B cell (primary cell): ENCODE measurements at places on chromosomes 11 and 22.

DNA sequence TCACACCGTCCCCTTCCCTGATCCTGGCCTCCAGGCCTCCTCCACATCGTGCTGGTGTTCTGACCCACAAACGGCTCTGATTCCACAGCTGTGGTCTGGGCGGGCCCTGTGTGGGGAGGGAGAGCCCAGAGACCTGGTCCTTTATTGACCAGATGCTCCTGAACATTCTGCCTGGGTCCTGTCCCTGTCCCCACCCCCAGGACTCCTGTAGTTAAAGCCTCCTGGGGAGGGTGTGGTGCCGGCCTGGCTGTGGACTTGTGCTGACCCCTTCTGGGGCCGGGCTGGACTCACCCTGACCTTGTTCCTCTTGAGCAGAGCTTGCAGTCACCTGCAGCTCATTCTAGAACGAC, 128.7 kb downstream of the CTTN start:
- no peak for DNase-seq

GRCh38 chr11:69637198-69637940, 3.6 kb upstream of the CCND1 start:
- peak; percentile 46 for DNase-seq

GRCh38 chr11:132993991-132994502, 538.3 kb downstream of the OPCML start:
- DNase-seq, result no peak

DNA sequence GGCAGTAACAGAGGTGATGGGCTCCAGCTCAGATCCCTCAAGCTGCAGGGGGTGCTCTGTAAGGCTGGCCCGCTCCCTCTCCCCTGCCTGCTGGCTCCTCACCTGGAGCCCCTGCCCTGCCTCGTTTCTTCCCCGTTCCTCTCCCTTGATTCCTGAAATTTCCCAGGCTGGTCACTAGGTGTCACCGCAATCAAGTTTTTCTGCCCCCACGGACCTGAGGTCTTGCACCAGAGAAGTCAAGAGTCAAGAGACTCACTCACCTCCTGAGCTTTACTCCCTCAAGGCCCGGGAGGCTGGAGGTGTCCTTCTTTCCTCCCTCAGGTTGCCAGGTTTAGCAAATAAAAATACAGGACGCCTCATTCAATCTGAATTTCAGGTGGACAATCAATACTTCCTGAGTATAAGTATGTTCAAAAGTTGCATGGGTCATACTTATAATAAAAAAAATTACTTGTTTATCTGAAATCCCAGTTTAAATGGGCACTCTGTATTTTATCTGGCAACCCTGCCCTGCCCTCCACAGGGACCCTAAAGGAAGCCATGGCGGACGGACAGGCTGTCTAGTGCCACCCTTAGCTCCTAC, 69.2 kb downstream of the SCUBE1 start:
- peak; percentile 55 for DNase-seq

- DNase-seq, result no peak
Measured at GRCh38 chr11:99952816-99953215, 734.3 kb upstream of the ARHGAP42 start.

DNA sequence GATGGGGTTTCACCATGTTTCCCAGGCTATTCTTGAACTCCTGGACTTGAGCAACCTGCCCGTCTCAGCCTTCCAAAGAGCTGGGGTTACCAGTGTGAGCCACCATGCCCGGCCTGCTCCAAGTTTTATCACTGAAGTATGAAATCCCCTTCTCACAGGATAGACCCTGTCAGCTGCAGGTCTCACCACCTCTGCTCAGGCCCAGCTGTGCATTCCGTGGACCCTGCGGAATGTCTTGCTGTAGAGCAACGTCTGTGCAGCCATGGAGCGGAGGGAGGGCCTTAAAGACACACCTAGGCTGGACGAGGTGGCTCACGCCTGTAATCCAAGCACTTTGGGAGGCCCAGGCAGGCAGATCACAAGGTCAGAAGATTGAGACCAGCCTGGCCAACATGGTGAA, 625.4 kb downstream of the BRD1 start:
- no peak for DNase-seq

DNA sequence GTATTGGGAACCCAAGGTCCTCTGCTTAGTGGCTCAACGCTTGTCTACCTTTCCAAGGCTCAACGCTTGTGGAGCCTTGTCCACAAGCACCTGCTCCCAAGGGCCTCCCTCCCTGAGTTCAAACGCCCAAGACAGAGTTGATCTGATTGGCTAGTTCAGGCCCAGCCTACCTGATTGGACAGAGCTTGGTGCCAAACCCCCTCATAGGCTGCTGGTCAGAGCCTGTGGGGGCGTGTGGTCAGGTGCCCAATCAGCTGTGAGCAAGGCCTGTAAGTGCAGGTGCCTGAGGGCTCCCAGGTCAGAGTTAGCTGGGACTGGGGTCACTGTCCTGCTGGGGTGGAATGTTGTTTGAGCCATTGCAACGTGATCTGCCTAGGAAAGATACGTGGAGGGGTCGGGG, 16.9 kb upstream of the TMPRSS6 start:
- no peak for DNase-seq

GRCh38 chr11:63892228-63892627, 24.7 kb downstream of the RCOR2 start:
- no peak for DNase-seq

DNA sequence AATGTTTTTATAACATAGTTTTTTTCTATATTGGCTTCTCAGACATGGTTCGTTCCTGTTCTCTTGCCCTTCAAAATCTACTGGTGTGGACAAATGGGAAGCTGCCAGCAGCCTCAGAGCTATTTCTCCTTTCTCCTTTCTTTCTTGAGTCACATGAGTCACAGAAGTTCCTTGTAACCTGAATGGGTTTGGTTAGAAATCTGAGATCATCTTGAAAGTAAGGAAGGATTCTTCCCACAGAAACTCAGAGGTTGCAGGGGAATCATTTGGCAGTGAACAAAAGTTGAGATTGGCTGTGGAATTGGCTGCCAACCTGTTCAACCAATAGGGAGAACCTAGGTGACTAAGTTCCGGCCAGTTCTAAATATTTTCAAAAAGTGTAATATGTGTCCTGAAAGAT, 12.5 kb downstream of the PLET1 start:
- no peak for DNase-seq

DNA sequence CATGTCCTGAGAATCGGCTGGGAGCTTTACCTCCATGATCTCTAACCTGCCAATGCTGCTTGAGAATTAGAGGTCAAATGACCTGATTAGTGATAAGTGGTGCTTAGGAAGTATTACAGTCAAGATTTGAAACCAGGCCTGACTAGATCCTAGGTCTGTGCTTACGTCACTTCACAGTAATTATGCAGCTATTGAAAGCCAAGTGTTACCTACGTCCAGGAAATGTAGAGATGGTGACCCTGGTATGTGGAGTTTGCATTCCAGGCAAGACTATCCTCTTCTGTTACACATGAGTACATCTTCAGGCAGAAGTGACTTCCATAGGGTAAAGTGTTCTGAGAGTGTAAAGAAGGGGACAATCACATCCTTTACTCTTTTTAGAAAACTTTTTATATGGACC, 530.4 kb upstream of the TENM4 start:
- DNase-seq, result no peak

GRCh38 chr11:68632802-68633201, 51.5 kb upstream of the GAL start:
- peak; percentile 45 for DNase-seq

GRCh38 chr11:62928011-62928410, 6.8 kb upstream of the CHRM1 start:
- DNase-seq, result no peak

DNA sequence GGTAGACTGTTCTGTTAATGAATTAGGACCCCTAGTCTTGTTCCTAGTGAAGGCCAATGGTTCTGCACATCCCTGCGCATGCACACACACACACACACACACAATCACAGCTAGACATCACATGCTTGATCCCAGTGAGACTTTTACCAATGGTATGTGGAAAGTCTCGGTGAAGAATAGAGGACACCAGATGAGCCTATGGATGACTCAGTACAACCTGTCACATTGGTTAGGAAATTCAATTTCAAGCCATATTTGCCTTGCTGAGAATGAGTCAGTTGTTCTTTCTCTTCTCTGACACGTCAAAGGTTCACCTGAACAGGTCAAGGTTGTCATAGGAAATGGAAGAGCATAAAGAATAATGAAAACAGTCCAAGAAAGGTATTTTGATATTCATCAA, 122.0 kb downstream of the SLC17A6 start:
- no peak for DNase-seq

- DNase-seq, result no peak
Measured at GRCh38 chr11:70713988-70714665, 315.8 kb downstream of the CTTN start.

DNA sequence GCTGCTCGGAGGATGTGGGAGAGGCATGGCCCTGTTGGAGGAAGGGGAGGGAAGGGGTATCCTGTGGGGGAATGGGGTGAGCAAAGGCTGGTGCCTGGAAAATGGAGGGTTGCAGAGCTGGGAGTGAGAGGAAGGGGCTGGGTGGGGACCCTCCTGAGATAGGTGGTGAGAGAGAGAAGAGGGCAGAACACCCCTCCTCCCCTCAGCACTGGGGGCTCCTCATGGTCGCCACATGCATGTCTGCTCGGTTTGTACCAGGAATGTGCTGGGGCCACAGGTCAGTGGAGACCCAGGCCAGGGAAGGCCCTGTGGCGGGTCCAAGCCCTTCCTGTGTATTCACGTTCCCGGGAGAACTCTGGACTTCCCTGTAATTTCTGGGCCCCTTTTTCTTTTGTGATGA, 27.8 kb upstream of the ACR start:
- no peak for DNase-seq

DNA sequence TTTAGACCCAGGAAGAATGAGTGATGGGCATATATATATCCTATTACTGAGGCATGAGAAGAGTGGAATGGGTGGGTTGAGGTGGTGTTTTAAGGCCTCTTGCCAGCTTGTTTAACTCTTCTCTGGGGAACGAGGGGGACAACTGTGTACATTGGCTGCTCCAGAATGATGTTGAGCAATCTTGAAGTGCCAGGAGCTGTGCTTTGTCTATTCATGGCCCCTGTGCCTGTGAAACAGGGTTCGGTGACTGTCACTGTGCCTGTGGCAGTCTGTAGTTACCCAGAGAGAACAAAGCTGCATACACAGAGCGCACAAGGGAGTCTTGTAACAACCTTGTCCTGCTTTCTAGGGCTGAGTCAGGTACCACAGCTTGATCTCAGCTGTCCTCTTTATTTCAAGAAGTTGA, 11.7 kb downstream of the LIMK2 start:
- no peak for DNase-seq

DNA sequence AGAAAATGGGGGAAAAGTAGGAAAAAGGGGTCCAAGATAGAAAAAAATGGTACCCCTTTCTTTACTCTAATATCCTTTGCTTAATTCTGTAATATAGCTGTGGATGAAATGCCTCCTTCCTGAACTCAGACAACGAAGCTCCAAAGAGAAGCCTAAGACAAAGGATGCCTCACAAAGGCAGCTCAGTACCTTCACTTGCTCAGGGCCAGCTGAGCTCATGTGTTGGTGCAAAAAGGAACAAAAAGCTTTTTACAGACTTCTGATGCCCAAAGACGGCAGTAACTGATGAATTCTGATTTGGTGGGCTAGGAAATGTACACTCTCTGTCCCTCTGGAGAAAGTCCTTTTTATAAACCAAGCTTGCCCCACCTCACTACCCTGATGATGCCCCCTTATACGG, 77.5 kb downstream of the DENND5A start:
- DNase-seq, result no peak

DNA sequence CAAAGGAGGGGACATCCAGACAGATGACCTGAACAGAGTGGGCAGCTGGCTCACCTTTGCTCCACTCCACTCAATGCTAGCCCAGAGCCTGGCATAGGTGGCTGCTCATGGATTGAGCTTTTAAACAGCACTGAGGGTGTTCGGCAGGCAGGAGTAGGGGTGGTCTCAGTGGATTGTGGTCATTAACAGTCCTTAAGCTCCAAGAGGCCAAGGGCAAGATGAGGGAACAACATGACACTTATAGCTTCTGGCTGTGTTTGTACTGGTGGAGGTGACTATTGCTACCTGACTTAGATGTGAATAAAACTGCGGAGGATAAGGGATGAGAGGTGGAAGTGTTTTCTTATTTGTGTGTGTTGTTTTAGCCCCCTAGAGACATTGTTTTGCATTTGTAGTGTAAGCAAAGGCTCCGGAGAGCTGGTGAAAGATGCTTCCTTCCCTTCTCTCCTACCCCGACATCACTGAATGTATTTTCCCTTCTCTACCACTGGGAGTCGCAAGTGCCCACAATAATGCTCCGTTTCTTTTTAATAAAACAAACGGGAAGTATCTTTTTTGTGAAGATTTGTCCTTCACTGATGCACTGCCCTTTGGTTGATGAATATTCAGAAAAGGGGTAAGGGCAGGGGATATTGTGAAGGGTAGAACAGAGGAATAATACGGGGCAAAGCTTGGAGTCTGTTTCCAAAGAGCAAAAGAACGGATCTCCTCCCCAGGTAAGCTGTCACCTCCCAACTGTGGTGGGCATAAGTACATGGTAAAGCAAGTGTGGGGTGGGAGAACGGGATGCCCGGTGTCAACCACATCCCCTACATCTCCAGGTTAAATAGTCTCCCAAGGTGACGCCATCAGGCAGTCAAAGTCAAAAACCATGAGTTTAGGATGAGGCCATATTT, 27.5 kb upstream of the MTNR1B start:
- DNase-seq, result peak; percentile 29

GRCh38 chr11:78094250-78094649, 14.6 kb upstream of the NDUFC2 start:
- DNase-seq, result no peak

GRCh38 chr22:41913842-41914534, 886 bp downstream of the SHISA8 start:
- peak; percentile 73 for DNase-seq

DNA sequence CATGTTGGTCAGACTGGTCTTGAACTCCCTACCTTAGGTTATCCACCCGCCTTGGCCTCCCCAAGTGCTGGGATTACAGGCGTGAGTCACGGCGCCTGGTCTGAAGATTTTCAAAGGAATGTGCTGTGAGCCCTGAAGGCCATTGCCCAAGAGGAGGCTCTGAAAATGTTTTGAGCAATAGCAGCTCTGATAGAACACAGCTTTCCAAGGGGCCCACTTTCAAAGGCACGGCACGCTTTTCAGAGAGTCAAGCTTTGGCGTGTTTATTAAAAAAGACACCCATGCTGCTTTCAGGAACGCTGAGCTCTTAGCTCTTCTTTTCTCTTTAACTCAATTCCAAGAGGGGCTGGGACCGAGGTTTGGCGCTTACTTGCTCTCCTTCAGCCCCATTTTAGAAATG, 73.8 kb upstream of the CDON start:
- DNase-seq, result no peak

DNA sequence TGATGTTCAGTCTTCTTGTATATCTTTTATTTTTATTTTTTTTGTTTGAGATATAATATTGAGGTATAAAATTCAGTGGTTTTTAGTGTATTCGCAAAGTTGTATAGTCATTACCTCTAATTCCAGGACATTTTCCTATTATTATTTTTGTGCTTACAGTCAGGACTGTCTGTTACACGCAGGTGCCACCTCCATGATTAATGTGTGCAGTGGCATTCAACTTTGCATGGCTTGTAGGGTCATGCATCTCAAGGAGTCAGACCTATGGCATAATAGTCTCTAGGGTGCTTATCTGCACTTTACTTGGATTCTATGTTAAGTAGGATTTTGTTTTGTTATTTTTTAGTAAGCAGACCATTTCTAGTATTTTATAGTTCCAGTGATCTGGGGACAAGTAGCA, 1.0 kb downstream of the CTR9 start:
- DNase-seq, result no peak

- no peak for DNase-seq
Measured at GRCh38 chr11:109914038-109914437, 179.2 kb upstream of the ZC3H12C start.

GRCh38 chr11:126488591-126489370, 133.3 kb downstream of the ST3GAL4 start:
- no peak for DNase-seq
